ENCODE measurements at places on chromosomes 12 and 14. TPM values are rescaled to one million over a fixed set of nuclear protein-coding genes. Genes with fewer than 3 reads are reported as not detected.

SLC15A4 gene
- polyA plus RNA-seq, result 7.0 TPM

NOVA1 gene
- not detected for polyA plus RNA-seq

ACOT6 gene
- not detected for polyA plus RNA-seq

SLC5A8 gene
- polyA plus RNA-seq, result not detected

GRCh38 chr14:77717608-77718305 lies 9.9 kb downstream of the SLIRP start:
- no peak for DNase-seq

GRCh38 chr14:54366736-54367735 lies 29.8 kb upstream of the CDKN3 start:
- peak; percentile 22 for DNase-seq

DNA sequence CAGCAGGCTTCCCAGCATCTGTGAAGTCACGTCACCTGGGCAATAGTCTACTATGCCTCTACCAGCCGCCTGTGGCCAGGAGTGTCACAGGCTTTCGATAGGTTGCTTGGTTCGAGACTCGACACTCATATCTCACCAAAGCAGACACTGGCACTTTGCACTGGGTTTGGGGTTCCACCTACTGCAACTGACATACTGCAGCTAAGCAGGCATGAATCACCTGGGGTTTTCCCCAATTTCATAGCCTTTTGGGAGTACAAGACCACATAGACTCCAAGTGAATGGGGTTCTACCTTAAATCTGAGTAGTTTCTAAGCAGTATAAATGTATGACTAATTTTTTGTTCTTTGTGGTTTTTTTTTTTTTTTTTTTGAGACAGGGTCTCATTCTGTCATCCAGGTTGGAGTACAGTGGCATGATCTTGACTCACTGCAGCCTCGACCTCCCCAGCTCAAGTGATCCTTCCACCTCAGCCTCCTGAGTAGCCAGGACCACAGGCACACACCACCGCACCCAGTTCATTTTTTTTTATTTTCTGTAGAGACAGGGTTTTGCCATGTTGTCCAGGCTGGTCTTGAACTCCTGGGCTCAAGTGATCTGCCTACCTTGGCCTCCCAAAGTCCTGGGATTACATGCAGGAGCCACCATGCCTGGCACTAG lies 32.1 kb downstream of the DMAC2L start:
- peak; percentile 72 for DNase-seq

DNA sequence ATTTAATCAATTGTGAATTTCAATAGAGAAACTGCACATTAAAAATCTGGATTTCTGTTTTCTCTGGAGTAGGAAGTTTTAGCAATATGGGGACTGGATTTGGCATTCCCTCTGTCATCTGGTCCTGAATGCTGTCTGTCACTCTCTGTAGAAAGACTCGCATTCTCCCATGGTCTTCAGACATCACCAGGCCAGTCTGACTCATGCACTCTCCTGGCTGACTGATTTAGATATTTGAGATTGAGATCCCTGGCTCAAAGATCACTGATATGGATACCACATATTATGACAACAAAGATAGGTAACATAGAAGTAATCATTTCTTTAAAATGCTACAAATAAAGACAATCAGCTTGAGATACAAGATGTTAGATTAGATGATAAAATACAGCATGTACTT lies 524.5 kb downstream of the GALC start:
- no peak for DNase-seq

GRCh38 chr12:59067083-59067482 lies 146.8 kb upstream of the LRIG3 start:
- DNase-seq, result no peak

GRCh38 chr14:105793836-105794235 lies 267.5 kb downstream of the TMEM121 start:
- no peak for DNase-seq

Measured in CD4-positive, alpha-beta memory T cell (primary cell).